NCI-H510A (cell line): ENCODE measurements at places on chromosomes 13 and 19.
A peak's percentile ranks its signal among the peaks of the same experiment; 100 is the strongest.

- DNase-seq, result no peak
These were observed 2.6 kb downstream of the CAPN12 start for GRCh38 chr19:38741670-38742069.

DNA sequence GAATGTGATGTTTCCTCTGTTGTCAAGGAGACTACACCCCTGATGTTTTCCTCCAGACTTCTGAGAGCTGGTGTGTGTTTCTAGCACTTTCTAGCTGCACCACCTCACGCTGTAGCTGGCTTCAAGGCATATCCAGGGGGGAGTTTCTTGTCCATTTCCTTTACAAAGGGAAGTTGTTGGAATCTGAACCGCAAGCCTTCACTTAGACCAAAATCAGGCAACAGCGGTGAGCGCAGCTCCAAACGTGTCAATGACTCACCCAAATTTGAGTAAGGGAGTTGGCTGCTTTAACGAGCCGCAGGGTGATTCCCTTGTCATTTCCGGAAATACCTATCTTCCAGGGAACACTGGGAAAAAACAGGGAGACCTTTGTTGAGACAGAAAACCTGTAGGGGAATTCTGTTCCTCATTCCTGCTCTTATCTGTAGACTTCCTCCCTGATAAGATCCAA is 2.5 kb downstream of the LDLR start:
- DNase-seq, result no peak

DNA sequence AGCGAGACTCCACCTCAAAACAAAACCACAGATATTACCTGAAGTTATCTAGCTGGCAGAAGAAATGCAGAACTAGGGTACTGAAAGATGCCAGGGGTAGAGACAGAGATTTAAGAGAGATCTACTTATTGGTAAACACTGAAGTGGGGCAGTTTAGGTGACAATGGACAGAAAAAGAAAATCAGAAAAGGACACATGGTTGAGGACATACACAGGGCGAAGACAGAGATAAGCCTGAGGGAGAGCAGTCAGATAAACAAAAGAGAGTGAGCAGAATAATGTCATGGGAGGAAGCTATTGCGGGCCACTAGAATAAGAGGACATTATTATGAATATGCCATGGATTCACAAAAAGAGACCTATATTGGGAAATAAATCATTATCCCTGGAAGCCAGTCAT is 3.3 kb downstream of the NEK5 start:
- no peak for DNase-seq

DNA sequence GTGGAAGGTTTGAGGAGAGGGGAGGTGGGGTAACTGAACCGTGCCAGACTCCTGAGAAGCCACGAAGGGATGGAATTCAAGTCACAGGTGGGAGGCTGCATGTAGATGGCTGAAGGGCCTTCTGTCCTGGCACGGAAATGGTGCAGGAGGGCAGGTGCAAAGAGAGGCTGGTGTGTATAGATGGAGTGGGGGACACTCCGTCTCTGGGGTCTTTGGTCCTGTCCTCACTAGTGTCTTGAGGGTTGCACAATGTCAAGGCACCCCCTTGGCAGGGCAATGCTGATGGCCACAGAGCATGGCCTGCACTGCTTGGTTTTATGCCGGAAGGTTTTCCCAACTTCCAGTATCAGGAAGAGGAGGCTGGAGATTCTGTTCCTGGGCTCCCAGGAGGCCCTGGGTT is 82.7 kb upstream of the SIAH3 start:
- no peak for DNase-seq

- peak; percentile 79 for DNase-seq
These were observed 535 bp downstream of the CDKN2D start for GRCh38 chr19:10568062-10568825.

- no peak for DNase-seq
These were observed 5.7 kb upstream of the RPS15 start for GRCh38 chr19:1432507-1432887.

GRCh38 chr13:19089315-19089714 is 92.3 kb downstream of the TUBA3C start:
- no peak for DNase-seq

DNA sequence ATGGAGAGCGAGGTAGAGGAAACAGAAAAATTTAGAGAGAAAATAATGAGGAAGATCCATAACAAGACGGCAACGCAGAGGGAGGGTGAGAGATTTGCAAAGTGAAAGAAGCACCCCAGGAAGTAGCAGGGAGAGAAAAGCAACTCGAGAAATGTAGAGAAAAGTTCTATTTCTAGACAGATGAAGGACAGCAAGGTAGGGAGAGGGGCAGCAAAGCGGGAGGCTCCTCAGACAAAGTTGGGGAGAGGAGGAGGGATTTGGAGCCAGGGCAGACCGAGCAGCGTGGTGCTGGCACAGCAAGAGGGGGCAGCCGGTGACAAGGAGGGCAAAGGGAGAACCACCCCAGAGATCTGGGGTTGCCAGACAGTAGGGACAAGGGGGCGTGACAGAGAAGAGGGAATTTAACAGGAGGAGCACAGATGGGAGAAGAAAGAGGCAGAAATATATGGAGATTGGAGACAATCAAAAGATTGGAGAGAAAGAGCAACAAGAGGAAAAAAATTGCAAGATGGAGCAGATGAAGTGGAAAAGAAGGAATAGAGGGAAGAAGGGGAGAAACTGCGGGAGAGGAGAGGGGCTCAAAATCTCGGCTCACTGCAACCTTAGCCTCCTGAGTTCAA is 989 bp downstream of the ZNF766 start:
- DNase-seq, result no peak

DNA sequence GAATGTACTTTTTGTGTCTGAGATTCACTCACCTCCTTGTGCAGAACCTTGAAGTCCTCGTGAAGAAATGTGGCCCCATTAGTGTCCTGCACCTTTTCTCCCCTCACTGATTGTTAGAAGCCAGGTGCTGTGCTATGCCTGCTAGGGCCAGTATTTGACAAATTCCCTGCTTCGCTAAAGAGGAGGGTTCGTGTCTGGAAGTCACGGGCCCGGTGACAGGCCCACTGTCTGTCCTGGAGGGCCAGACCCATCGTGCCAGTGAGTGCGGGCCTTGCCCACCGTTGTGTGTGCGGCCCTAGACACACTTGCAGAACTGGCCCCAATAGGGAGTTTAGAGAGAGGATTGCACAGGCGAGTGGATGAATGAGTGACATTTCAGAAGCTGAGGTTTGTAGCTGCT is 36.8 kb upstream of the GAS6 start:
- no peak for DNase-seq

DNA sequence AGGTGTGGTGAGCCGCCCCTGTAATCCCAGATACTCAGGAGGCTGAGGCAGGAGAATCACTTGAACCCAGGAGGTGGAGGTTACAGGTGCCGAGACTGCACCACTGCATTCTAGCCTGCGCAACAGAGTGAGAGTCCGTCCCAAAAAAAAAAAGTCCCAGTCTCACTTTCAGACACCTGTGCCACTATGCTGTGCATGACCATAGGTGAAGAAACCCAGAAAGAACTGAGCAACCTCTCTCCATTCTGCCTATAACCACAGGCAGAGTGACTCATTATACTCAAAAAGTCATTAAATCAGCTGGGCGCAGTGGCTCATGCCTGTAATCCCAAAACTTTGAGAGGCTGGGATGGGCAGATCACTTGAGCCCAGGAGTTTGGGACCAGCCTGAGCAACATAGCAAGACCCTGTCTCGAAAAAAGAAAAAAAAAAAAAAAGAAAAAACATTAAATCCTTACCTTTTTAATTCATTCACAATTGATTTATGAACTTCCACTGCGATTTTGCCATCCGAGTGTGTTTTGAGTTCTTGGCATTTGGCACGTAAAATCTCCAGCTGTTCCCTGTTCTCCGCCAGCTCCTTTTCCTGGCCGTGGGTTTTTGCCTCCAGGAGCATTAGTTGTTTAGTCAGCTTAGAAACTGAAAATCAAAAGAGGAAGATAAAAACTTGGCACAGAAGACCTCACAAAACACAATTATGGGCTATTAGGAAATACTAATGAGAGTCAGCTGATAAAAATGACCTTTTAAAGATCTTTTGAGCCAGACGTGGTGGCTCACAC is 45.5 kb upstream of the SLC7A9 start:
- no peak for DNase-seq

DNA sequence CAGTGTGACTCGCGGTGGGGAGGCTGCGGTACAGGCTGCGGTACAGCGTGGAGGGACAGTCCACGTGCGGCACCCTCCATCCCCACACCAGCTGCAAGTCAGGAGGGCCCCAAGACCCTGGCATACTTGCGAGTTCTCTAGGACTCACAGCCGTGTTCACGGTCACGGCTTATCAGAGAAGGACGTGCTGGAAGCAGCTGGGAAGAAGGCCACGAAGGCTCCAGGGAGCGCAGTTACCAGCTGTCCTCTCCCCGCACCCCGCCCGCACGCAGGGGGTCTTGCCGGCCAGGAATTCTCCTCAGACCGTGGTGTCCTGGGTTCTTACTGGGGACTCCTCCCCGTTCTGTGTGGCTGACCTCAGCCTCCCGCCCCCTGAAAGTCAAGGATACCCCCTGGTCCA is 6.2 kb downstream of the ZNF444 start:
- no peak for DNase-seq

DNA sequence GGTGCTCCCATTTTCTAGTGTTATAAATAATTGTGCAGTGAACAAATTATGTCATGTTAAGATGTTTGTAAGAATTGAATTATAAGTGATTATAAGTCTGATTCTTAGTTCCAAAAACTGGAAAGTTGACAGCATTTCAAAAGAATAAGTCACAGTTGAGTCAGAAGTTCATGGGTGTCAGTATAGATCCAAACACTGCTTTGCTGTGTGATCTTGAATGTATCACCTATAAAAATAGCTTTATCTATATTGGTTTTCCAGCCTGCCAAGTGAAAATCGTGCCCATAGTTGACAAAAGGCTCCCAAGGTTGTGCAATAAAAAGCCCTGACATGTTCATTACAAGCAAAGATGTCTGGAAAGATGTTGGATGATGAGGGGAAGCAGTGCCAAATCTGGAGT is 336.0 kb downstream of the MTUS2 start:
- no peak for DNase-seq

DNA sequence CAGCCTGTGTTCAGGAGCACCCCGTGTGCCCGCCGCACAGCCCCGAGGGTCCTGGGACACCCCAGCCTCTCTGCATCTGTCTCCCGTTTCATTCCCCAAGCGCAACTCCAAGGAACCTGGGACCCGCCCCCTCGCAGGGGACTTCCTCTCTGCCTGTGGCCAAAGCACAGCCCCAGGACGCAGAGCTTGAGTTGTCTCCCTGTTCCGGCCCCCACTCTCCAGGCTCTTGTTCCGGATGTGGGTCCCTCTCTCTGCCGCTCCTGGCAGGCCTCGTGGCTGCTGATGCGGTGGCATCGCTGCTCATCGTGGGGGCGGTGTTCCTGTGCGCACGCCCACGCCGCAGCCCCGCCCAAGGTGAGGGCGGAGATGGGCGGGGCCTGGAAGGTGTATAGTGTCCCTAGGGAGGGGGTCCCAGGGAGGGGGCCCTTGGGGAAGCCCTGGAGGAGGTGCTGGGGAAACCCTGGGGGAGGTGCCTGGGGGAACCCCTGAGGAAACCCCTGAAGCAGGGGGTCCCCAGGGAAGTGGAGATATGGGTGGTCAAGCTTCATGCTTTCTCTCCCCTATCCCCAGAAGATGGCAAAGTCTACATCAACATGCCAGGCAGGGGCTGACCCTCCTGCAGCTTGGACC is 1.3 kb downstream of the HCST start:
- DNase-seq, result peak; percentile 75

- DNase-seq, result no peak
These were observed 37.6 kb downstream of the PIN1 start for GRCh38 chr19:9872618-9873242.

GRCh38 chr13:109998037-109998436 is 211.7 kb upstream of the IRS2 start:
- DNase-seq, result no peak

DNA sequence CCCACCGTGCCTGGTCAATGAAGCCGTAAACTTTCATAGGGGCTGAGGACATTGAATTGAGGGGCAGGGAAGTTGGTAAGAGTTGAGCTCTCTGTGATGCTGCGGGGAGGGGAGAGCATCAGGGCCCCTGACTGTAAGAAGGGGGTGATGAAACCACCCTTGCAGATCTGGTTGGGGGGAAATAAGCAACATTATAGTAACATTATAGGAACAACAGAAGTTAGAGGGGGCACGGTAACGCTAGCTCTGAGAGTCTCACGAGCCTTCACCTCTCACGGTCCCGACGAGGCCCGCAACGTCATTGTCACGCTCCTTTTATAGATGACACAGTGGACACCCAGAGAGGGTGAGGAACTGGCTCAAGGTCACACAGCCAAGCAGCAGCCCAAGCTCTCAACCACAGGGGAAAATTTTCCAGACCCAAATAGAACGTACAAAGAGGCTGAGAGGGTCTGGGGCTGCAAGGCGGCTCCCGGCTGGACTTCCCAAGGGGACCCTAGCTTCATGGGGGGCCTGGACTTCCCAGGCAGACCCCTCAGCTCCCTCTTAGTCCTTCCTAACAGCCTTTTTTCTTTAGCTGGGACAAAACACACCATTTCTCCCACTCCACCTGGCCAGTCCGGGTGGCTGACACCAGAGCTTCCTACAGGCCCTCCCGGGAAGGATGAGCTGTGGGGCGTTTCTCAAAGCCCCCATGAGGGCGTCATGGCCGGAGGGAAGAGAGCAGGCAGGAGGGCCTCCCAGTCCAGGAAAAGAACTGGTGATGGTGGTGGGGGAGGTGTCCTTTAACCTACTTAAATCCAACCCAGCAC is 4.1 kb downstream of the TLE5 start:
- DNase-seq, result no peak

GRCh38 chr13:49435992-49436391 is 7.9 kb downstream of the CAB39L start:
- no peak for DNase-seq

DNA sequence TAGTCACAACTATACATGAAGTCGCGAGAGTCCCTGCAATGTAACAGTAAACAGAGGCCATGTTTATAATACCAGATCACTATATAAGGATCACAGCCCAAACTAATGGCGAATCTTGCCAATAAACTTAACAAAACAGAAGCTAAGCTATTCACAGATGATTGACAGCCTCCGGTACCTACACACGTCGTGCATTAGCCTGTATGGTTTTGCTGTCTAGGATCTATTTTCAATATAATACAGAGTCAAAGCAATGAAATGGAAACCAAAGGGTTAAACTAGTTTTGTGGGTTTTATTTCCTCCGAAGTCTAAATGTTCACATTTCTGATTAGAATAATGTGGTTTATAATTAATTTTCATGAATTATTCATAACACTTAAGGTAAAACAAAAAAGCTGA is 10.1 kb downstream of the ANKRD10 start:
- no peak for DNase-seq

DNA sequence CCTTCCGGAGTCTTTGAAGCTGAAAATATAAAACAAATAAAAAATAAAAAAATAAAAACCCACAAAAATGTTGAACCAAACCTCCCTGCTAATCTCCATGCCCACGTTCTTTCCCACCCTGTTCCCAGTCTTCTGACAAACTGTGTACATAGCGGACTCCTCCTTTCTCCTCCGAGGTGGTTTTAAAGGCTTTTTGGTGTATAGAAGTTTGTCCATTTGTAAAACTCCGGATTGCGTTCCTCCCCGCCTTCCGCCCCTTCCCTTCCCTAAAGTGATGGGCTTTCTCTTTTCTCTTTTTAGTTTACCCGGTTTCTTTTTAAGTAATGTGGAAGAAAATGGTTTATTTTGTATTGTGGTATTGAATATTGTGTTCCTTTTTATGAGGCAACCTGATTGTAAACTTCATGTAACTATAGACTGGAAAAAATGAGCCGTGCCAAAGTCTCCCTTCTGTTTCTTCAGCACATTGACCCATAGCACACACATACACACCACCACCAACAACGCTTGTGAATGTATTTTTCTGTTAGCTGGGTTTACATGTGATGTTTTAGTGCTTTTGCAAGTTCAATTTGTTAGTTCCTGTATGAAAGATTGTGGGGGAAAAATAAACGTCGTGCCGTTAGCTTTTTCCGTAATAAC is 4.4 kb downstream of the ZIC2 start:
- DNase-seq, result no peak

GRCh38 chr13:48682436-48682835 is 28.7 kb downstream of the CYSLTR2 start:
- no peak for DNase-seq
